Activated CD4-positive, alpha-beta T cell treated with anti-CD3 and anti-CD28 coated beads, Interleukin-2, amount 10 ng/mL, durations not matched to agents 7 days and 5 days (primary cell): ENCODE measurements at places on chromosomes 6 and 20. TPM values are rescaled to one million over a fixed set of nuclear protein-coding genes. Genes with fewer than 3 reads are reported as not detected.

- H3K4me1 ChIP-seq = peaks cover 44% of the 10 kb centered on the region
- peaks cover 7% of the 10 kb centered on the region for H3K36me3 ChIP-seq
- peak overlapping the region; percentile 95 for H3K4me3 ChIP-seq
- no peaks in the 10 kb centered on the region for H3K27me3 ChIP-seq
- H3K27ac ChIP-seq = peak overlapping the region; percentile 98
- DNase-seq = peak; percentile 46
These were observed 1.4 kb downstream of the QKI start for GRCh38 chr6:163415620-163416556.

The GABRR1 gene
- total RNA-seq = not detected

The MRPL18 gene
- total RNA-seq = 73.0 TPM

The RNF182 gene
- total RNA-seq = not detected

The GRIK2 gene
- not detected for total RNA-seq

GRCh38 chr6:105320765-105321164 is 82.1 kb downstream of the PREP start:
- no peak for DNase-seq
- H3K4me1 ChIP-seq = no peaks in the 10 kb centered on the region
- no peaks in the 10 kb centered on the region for H3K27me3 ChIP-seq
- no peak overlapping the region for H3K4me3 ChIP-seq

The FAM83C gene
- total RNA-seq = not detected

The CCR6 gene
- 6.7 TPM for total RNA-seq

GRCh38 chr20:39661833-39662232 is 699.7 kb downstream of the DHX35 start:
- DNase-seq = no peak
- no peaks in the 10 kb centered on the region for H3K27me3 ChIP-seq
- H3K27ac ChIP-seq = no peak overlapping the region
- H3K4me3 ChIP-seq = no peak overlapping the region

The SALL4 gene
- not detected for total RNA-seq

DNA sequence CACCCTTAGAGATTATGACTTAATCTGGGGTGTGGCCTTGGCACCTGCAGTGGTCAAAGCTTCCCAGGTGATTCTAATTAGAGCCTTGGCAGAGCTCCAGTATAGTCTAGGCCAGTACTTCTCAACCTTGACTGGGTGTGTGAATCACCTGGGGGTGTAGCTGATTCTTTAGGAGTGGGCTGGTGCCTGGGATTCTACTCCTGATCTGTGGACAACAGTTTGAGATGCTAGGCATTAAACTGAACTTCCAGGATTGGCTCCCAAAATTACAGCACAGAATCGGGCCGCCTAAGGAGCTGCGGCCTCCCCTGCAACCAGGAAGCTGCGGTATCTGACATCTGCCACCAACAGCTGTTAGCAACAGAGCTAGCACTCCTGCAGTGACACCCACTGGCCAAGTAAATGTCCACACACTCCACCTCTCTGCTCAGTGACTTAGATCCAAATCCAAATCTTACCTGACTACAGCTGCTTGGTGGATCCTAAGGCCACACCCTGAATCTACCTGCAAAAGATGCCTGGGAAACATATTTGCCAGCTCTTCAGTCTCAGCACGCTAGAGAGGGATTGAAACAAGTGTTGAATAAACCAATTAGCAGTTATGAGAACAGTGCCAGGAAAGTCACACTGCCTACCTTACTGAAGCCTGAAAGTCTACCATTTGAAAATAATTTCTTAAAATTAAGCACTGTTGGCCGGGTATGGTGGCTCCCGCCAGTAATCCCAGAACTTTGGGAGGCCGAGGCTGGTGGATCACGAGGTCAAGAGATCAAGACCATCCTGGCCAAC is 126.7 kb downstream of the UNC5CL start:
- H3K27ac ChIP-seq = no peak overlapping the region
- peaks cover 5% of the 10 kb centered on the region for H3K4me1 ChIP-seq
- H3K36me3 ChIP-seq = no peaks in the 10 kb centered on the region
- DNase-seq = peak; percentile 54

DNA sequence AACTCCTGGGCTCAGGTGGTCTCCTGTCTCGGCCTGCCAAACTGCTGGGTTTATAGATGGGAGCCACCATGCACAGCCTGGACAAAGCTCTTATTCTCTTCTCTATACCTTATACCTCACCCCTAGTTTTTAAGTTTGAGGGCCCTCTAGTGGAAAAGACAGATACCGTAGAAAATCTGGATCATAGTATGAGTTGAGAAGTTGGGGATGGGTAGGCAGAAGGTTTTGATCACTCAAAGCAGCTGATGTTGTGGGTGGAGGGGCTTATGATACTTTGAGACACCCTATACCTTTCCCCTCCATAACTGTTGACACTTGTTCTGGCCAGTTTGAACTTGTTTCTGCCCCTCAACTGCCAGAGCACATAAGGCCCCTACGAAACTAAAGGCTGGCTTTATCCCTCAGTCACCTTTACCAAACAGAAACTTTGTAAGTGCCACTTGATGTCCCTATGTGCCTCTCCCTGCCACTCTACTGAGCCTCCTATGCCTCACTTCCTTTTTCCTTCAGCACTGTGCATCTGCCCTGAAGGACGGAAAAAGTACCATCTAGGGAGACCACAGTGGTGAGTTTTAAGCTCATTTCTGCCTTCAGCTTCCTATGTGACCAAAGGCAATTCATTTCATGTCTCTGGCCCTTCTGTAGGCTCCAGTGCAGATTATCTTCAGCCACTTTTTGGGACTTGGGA is 28.6 kb downstream of the RALY start:
- peak; percentile 22 for DNase-seq
- peaks cover 9% of the 10 kb centered on the region for H3K36me3 ChIP-seq
- no peaks in the 10 kb centered on the region for H3K27me3 ChIP-seq
- H3K4me3 ChIP-seq = no peak overlapping the region

The HLA-DOB gene
- total RNA-seq = 2.9 TPM

The TBX18 gene
- total RNA-seq = not detected

The RAD21L1 gene
- not detected for total RNA-seq

DNA sequence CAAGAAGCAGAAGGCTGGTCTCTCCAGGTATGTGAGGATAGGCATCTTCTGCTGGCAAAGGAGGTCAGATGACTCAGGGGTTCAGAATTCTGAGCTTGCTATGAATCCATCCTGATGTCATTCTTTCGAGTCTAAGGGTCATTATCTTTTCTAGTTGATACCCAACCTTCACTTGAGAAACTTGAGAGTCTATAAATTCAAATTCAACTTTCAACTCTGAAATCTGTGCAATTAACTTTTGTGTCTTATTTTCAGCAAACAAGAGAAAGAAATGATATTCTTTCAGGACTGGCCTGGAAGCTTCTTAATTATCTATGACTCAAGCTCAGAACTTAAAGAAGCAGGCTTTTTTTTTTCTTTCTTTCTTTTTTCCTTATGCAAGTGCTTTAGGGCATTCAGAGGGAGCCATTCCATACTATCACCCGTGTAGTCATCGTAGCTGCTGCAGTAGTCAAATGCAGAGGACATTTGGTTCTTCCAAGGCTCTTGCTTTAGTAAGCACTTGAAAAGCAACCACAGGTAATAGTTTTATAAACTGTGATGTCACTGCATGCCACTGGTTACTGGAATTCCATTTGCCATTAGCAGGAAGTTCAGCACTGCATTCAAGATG is 93.0 kb downstream of the ADTRP start:
- peaks cover 2% of the 10 kb centered on the region for H3K27me3 ChIP-seq
- no peak overlapping the region for H3K27ac ChIP-seq
- H3K36me3 ChIP-seq = peaks cover 3% of the 10 kb centered on the region
- H3K4me3 ChIP-seq = no peak overlapping the region
- peaks cover 3% of the 10 kb centered on the region for H3K4me1 ChIP-seq

DNA sequence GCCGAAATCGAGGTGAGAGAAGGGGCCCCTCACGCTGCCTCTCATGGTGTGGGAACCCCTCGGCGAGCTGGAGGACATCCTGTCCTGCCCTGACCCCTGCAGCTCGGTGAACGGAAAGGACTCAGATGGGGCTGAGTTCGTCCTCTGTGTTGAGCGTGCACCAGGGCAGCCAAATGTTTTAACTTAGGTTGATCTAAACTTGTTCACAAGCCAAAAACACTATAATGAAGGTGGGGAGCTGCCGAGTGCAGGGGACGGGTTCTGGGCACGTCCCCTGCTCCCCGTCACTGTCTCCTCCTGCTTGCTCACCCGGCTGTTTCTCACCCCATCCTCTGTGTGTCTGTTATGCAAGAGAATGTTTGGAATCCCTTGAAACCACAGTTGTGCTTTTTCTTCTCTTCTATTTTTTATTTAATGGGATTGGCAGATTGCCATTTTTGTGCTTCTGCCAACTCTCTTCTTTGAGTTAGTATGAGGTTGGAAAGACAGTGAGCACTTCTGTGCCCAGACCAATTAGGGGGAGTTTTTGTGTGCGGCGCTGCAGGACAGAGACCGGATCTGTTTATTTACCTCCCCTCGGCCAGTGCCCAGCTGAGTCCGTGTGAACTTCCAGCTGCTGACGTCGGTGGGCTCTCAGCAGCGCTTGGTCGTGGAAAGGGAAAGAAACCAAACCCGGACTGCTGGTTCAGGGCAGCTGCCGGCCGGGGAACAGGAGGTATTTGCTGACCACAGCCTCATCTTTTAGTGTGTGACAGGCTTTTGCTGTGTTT is 158.1 kb downstream of the DTNBP1 start:
- no peaks in the 10 kb centered on the region for H3K4me1 ChIP-seq
- H3K27me3 ChIP-seq = no peaks in the 10 kb centered on the region
- peaks cover 18% of the 10 kb centered on the region for H3K36me3 ChIP-seq

The CEP43 gene
- 20.9 TPM for total RNA-seq

The KIF13A gene
- total RNA-seq = not detected

The AIF1 gene
- total RNA-seq = 54.2 TPM

DNA sequence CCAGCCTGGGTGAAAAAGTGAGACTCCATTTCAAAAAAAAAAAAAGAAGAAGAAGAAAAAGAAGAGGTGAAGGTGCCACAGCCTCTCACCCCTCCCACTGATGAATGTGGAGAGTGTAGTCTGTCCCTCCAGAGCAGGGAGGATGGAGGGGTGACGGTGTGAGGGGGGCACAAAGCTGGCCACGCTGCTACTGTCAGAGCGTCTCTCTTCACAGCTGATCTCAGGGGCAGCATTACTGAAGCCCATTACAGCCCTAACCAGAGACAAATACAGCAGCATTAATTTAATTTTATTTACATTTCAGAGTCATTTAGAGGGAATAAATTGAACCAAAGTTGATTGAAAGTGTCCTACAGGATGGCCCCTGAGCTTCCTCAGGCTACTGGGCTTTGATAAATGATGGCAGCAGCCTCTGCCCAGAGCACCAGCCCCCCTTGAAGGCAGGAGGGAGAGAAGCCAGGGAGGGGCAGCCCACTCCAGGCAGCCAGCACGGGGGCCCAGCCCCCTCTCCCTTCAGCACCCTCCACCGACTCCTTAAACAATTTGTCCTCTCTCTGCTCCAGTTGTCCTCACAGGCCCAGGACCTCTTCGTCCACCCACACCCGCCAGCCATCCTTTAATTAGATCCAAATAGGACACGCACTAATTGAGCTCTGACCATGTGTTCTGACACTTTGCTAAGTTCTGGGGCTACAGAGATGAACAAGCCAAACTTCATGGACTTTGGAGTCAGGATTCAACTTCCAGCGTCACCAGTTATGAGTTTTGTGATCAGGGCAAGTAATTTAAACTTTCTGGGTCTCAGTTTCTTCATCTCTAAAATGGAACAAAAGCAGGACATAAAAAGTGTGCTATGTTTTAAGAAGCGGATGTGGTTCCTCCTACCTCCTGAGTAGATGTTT is 18.6 kb upstream of the ZFAND3 start:
- no peak for DNase-seq
- no peak overlapping the region for H3K4me3 ChIP-seq
- peaks cover 6% of the 10 kb centered on the region for H3K27me3 ChIP-seq
- H3K4me1 ChIP-seq = peaks cover 3% of the 10 kb centered on the region

DNA sequence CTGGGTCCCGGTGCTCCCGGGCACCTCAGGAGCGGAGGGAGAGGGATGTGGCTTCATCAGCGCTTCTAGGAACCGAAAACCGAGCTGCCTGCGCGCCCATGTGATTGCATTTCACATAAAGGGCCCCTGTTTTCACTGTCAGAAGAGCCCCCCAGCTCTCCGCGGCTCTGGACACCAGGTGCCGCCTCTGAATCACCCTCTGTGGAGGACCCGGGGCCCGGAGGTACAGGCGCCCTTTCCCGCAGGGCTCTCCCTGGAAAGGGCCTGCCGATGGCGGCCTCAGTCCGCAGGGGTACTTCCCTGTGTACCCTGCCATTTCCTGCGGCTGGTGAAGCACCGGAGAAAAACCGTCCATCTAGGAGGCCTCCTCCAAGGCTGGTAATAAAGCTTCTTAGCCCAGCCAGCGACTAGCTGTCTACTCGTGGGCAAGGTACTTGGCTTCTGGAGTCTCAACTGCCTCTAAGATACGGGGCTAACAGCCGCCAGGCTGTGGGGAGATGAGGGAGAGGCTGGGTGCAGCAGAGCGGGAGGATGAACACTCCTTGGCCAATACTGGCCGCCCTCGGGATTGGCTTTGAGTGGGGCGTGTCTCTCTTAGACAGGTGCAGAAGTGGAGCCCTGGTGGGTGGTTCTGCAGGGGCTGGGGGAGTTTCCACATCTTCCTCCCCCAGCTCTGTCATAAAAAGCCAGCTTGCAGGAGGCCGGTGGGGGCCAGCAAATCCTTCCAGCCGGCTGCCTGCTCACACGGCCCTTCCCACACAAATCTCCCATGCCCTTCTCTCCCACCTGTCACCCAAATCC is 1.6 kb downstream of the PPP1R16B start:
- H3K36me3 ChIP-seq = peaks cover 44% of the 10 kb centered on the region
- no peaks in the 10 kb centered on the region for H3K27me3 ChIP-seq
- H3K4me3 ChIP-seq = peak overlapping the region; percentile 78
- peak overlapping the region; percentile 76 for H3K27ac ChIP-seq
- peaks cover 70% of the 10 kb centered on the region for H3K4me1 ChIP-seq
- DNase-seq = peak; percentile 39

The RBM38 gene
- 97.3 TPM for total RNA-seq
